ENCODE measurements at places on chromosomes 16 and 17. TPM values are rescaled to one million over a fixed set of nuclear protein-coding genes. Genes with fewer than 3 reads are reported as not detected.

DNA sequence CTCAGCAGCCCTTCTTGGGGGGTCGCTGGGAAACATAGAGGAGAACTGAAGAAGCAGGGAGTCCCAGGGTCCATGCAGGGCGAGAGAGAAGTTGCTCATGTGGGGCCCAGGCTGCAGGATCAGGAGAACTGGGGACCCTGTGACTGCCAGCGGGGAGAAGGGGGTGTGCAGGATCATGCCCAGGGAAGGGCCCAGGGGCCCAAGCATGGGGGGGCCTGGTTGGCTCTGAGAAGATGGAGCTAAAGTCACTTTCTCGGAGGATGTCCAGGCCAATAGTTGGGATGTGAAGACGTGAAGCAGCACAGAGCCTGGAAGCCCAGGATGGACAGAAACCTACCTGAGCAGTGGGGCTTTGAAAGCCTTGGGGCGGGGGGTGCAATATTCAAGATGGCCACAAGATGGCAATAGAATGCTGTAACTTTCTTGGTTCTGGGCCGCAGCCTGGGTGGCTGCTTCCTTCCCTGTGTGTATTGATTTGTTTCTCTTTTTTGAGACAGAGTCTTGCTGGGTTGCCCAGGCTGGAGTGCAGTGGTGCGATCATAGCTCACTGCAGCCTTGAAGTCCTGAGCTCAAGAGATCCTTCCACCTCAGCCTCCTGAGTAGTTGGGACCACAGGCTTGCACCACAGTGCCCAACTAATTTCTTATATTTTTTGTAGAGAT is 3.4 kb downstream of the STH start:
- peaks cover 7% of the 10 kb centered on the region for H3K4me1 ChIP-seq
- no peak overlapping the region for H3K27ac ChIP-seq
- H3K36me3 ChIP-seq, result no peaks in the 10 kb centered on the region
- no peak overlapping the region for H3K4me3 ChIP-seq

GRCh38 chr17:75110234-75110937 is 617 bp downstream of the ARMC7 start:
- H3K27me3 ChIP-seq, result no peaks in the 10 kb centered on the region
- H3K27ac ChIP-seq, result peak overlapping the region; percentile 91
- peaks cover 46% of the 10 kb centered on the region for H3K4me1 ChIP-seq
- peak overlapping the region; percentile 81 for H3K4me3 ChIP-seq
- DNase-seq, result peak; percentile 47
- H3K36me3 ChIP-seq, result no peaks in the 10 kb centered on the region

DNA sequence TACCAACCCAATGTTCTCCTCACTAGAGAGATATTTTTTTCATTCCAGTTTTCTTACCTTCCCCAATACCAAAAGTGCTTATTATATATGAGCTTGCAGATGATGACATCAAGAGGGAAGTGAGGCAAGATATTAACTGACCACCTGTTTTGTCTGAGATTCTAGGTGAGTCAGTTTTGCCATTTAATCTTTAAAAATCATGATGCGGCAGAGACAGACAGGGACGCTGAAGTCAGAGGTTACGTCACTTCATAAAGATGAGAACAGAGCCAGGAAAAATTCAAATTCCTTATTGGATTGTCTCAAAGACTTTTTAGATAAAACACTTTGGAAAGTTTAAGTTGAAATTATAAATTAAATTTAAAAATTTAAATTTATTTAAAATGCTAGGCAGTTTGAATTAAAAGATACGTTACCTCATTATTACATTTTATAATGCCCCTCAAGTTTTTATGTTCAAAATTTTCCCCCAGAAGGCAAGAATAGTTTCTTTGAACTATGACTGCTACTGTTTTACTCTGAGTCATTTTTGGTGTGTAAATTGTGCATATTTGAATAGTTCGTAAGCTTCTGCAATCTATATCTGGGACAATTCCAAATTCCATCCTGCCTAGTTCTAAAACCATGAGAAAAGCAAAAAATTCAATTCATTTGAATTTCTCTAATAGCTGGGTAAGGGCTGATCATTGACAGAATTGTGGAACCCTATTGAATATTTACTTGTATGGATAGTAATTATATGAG is 839.6 kb upstream of the GOT2 start:
- H3K27me3 ChIP-seq, result no peaks in the 10 kb centered on the region
- H3K4me3 ChIP-seq, result no peak overlapping the region
- no peak overlapping the region for H3K27ac ChIP-seq
- no peaks in the 10 kb centered on the region for H3K4me1 ChIP-seq

- H3K27me3 ChIP-seq, result no peaks in the 10 kb centered on the region
- peaks cover 46% of the 10 kb centered on the region for H3K4me1 ChIP-seq
- H3K36me3 ChIP-seq, result no peaks in the 10 kb centered on the region
- peak; percentile 83 for DNase-seq
- peak overlapping the region; percentile 95 for H3K27ac ChIP-seq
Measured at GRCh38 chr17:1629504-1630310, 1.1 kb upstream of the SLC43A2 start.

GRCh38 chr17:43389046-43389947 is 9.5 kb upstream of the ARL4D start:
- no peaks in the 10 kb centered on the region for H3K27me3 ChIP-seq
- H3K4me3 ChIP-seq, result peak overlapping the region; percentile 49
- peak overlapping the region; percentile 99 for H3K27ac ChIP-seq
- no peaks in the 10 kb centered on the region for H3K36me3 ChIP-seq

DNA sequence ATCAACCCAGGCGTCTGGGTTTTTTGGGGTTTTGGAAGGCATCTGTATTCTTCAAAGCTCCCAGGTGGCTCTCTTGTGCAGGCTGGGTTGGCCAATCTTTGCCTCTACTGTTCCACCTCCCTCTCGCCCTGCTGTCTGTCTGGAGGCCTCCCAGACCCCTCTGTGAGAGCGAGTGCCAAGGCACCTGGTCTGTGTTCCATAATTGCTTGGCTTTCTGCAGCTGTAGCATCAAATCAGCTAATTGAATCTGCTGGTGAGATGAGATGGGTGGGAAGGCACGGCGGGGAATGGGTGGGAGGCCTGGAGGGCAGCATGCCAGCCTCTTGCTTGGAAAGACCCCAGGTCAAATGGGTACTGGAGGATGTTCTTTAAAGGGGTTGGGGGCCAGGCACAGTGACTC is 52.5 kb upstream of the CLEC19A start:
- no peak overlapping the region for H3K4me3 ChIP-seq
- no peak overlapping the region for H3K27ac ChIP-seq
- DNase-seq, result peak; percentile 61
- H3K4me1 ChIP-seq, result peaks cover 11% of the 10 kb centered on the region

DNA sequence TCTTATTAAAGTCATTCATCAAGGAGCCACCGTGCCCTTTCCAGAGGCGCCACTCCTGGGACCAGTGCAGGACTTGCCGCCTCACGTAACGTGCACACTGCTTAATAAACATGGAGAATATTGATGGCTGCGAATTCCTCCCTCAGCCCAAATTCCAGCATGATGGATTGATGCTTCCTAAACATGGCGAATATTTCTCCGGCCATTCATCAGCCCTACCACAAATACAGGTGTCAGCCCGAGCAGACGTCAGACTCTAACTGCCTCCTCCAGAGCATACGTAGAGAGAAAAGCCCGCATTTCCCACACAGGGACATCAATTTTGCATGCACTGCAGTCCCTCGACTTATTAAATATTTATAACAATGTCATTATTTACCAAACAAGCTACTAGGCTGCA is 97.0 kb downstream of the USP31 start:
- H3K4me3 ChIP-seq, result no peak overlapping the region
- no peak overlapping the region for H3K27ac ChIP-seq
- DNase-seq, result no peak
- H3K4me1 ChIP-seq, result no peaks in the 10 kb centered on the region

DNA sequence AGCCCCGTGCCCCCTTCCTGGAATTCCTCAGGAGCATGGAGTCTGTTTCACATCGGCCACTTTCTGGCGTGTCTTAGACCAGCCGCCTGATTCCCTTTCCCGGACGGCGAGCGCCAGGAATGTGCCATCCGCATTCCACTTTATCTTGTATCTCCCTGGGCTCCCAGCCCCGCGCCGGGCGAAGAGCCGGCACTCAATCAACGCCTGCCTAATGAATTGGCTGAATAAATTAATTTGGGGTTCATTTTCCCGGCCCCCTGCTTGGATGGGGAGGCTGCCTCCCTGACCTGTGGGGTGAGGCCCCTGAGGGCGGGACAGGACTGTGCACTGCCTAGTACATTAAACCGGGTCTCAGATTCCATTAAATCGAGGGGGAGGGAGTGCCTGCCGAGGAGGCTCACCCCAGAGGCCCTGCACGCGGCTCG is 282.3 kb upstream of the TNRC6C start:
- H3K36me3 ChIP-seq, result no peaks in the 10 kb centered on the region
- peaks cover 6% of the 10 kb centered on the region for H3K4me1 ChIP-seq
- H3K27ac ChIP-seq, result no peak overlapping the region
- peak; percentile 53 for DNase-seq
- no peak overlapping the region for H3K4me3 ChIP-seq
- no peaks in the 10 kb centered on the region for H3K27me3 ChIP-seq

- H3K36me3 ChIP-seq, result no peaks in the 10 kb centered on the region
- H3K4me3 ChIP-seq, result no peak overlapping the region
- H3K27ac ChIP-seq, result no peak overlapping the region
- H3K27me3 ChIP-seq, result no peaks in the 10 kb centered on the region
- no peaks in the 10 kb centered on the region for H3K4me1 ChIP-seq
- no peak for DNase-seq
Measured at GRCh38 chr17:9247401-9247938, 226.2 kb downstream of the NTN1 start.

DNA sequence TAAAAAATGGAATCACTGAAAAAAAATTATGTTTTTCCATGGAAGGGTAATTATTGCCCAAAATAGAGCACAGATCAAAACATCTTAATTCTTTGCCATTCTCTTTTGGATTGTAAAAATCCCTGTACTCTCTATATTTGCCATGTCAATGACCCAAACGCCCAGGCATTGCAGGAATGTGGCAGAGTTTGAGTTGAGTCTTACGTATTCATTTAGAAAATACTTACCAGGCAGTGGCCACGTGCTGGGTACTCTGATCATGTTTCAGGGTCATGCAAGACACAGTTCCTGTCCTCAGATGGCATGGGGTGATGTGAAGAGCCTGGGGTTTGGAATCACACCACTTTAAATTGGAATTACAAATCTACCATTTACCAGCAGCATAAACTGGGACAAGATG is 267.7 kb downstream of the ABCC12 start:
- no peak overlapping the region for H3K27ac ChIP-seq
- no peak for DNase-seq
- no peaks in the 10 kb centered on the region for H3K4me1 ChIP-seq
- no peak overlapping the region for H3K4me3 ChIP-seq
- peaks cover 21% of the 10 kb centered on the region for H3K27me3 ChIP-seq
- H3K36me3 ChIP-seq, result no peaks in the 10 kb centered on the region

DNA sequence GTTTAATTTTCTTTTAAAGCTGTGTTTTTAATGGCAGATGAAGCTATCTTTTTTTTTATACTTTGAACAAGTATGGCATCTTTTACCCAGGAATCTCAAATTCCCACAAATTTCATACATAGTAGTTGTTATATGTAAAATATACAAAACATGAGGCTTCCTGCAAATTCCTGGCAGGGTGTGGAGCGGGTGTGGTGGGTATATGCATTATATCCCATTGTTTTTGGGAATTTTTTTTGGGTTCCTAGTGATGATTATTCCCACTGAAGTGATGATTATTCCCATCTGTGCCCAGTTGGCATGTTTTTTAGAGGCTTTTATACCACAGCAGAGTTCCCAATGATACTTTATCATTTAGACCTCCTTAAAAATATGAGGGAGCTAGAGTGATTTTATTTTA is 320.4 kb downstream of the ZFHX3 start:
- no peak overlapping the region for H3K4me3 ChIP-seq
- H3K27ac ChIP-seq, result no peak overlapping the region
- H3K4me1 ChIP-seq, result no peaks in the 10 kb centered on the region
- no peak for DNase-seq
- H3K27me3 ChIP-seq, result no peaks in the 10 kb centered on the region

DNA sequence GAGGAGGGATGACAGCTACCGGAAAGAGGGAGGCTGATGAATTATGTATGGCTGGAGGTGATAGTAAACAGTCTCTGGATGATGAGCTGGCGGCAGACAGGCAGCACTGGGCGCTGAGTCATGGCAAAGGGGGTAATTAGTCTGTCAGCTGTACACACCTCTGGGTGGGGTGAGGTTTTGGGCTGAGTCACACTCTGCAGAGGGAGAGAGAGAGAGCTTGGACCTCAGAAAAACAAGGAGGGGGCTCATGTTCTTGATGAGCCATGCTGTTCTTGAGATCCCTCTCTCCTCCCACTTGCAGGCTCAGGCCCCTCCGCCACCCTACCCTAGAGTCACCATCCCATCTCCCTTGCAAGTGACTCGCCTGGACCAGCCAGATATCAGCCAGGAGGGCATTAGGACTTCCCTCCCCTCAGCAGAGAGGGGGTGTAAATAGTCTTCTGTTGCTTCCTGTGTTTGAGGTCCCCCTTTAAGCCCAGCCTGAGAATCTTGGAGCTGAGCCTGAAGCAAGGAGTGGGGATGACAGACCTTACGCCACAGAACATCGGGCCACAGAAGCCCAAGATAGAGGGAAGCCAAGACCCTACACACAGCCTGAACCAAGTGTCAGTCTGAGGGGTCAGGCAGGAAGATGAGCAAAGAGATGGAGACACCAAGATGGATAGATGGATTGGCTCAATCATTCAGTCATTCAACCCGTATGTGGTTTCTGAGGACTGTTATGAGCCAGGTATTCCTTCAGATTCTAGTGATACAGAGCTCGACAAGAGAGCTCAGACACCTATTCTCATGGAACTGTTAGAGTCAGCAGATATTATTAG is 383.2 kb upstream of the CCL2 start:
- no peaks in the 10 kb centered on the region for H3K4me1 ChIP-seq
- no peak overlapping the region for H3K4me3 ChIP-seq
- H3K36me3 ChIP-seq, result no peaks in the 10 kb centered on the region
- H3K27ac ChIP-seq, result no peak overlapping the region
- DNase-seq, result peak; percentile 40

- H3K4me3 ChIP-seq, result peak overlapping the region; percentile 29
- H3K27ac ChIP-seq, result peak overlapping the region; percentile 33
- H3K27me3 ChIP-seq, result no peaks in the 10 kb centered on the region
- H3K36me3 ChIP-seq, result no peaks in the 10 kb centered on the region
Measured at GRCh38 chr17:32323811-32324491, 18.0 kb downstream of the C17orf75 start.

- peak; percentile 55 for DNase-seq
- H3K4me1 ChIP-seq, result peaks cover 9% of the 10 kb centered on the region
- peak overlapping the region; percentile 48 for H3K4me3 ChIP-seq
Measured at GRCh38 chr17:17300624-17301568, 2.3 kb upstream of the NT5M start.

The NAE1 gene
- total RNA-seq, result 16.7 TPM

The FOXN1 gene
- total RNA-seq, result not detected

The ESRP2 gene
- 95.8 TPM for total RNA-seq

The DHRS7C gene
- not detected for total RNA-seq

The LRRC37A gene
- not detected for total RNA-seq

The P4HB gene
- total RNA-seq, result 1,197 TPM
